ENCODE measurements at places on chromosomes 3 and 15.
A peak's percentile ranks its signal among the peaks of the same experiment; 100 is the strongest.

GRCh38 chr15:64274341-64274950 is 81.5 kb downstream of the CSNK1G1 start:
- DNase-seq, result no peak

DNA sequence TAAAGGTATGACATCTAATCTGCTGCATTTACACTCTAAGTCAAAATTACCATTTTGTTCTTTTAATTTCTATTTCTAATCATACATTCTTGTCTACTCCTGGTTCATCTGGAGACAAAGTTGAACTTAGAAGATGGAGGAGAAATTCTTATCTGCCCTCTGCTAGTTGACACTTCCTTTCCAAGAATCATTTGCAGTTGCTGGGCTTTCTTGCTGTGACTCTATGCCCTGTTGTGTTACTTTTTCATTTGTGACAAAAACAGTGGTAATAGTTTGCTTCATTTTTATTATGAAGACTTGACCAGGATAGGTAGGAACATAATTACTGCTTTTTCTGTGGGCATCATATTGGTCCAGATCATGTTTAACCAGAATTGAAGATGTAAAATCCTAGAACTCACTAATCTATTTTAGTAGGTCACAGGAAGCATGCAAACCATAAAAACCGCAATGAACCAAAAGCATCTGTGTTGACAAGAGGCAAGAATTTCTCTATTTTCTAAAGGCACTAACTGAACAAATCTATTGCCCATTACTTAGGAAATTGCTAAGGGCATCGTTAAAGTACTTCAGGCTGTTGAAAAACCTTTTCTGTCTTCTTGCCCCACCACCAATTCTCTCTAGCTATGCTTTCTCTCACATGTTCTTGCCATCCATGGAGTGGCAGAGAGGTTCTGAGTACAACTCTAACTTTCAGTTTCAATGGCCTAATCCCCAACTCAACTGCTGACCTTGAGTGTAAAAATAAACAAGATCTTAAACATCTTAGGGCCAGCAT is 4.2 kb upstream of the CCR2 start:
- DNase-seq, result no peak

- DNase-seq, result peak; percentile 31
These were observed 149.9 kb upstream of the RASGRP1 start for GRCh38 chr15:38714309-38715072.

DNA sequence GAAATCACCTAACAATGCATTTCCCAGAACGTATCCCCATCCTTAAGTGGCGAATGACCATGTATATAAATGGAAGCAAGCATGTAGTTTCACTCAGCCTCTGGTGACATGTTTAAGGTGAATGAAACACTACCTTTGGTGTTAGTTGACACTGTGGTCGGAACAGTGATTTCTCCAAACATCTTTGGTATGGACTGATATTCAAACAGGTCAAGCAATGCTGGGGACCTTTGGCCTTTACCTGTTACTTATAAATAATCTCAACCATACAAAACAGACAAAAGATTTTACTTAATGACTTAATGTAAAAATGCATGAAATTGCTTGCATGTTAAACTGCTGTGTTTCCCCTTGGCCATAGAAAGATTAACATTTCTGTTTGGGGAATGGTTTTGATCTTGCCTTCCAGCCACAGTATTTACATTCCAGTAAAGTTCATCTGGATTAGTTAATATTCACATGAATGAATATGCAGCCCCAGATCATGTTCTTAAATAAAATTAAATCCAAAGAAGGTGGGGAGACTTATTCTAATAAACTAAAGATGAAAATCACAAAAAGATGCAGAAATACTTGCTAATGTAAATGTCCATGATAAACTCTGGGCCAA is 74.4 kb upstream of the HES1 start:
- DNase-seq, result no peak

- no peak for DNase-seq
These were observed 8.6 kb upstream of the ADAM10 start for GRCh38 chr15:58758141-58758540.

GRCh38 chr15:67135494-67135893 is 70.1 kb downstream of the SMAD3 start:
- DNase-seq, result no peak

DNA sequence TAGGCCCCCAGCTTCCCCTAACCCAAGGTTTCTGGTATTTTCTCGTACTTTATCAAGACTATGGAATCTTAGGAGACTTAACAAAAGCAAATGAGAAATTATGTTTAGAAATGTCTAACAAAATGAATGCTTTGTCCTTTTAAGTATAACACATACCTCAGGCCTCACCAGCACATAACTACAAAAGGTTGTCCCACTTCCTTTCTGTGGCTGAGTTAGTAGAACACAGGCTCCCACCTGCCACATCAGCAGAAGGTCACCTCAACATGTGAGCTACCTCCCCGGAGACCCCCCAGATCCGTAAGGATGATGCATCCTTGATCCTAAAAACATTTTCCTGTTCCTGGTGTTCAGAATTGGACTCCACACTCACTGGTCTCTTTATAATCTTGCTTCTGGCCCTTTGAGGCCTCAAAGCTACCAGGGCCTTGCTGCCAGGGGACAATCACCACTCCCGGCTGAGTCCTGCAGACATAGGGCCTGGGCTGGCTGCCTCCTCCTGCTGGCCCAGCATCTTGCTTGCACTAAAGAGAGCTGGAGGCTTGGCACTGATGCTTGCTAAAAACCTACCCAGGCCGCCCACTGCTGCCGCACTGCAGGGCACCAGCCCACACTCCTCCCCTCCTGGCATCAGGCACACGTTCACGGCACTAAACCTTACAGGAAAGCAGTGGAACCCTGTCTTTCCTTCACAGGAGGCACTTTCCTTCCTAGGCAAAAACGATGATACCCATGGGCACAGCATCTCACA is 2.9 kb downstream of the CCRL2 start:
- DNase-seq, result no peak

All from H54 (cell line).